ENCODE measurements at places on chromosomes 16 and 17.

DNA sequence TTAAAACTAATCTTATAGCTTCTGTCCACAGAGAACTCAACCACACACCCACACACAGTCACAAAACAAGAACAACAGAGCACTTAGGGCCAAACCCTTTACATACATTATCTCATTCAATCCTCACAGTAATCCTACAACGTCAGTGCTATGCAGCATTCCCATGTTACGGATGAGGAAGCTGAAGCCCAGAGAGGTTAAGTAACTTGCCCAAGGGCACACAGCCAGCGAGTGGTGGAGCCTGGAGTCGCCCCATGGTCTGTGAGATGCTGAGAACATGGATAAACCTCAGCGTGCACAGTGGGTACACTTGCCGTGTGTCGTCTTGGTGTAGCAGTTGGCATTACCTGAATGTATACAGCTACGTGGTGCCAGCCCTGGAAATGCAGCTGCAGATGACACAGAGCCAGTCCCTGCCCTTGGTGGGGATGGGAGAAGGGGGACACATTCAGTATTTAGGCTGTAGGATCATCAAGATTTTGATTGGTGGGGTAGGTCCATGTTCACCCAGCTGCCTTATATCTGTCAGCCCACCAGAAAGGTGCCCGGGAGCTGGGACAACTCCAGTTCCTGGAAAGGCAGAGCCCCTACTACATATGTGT lies 177.0 kb downstream of the IRF8 start:
- no peak for DNase-seq

DNA sequence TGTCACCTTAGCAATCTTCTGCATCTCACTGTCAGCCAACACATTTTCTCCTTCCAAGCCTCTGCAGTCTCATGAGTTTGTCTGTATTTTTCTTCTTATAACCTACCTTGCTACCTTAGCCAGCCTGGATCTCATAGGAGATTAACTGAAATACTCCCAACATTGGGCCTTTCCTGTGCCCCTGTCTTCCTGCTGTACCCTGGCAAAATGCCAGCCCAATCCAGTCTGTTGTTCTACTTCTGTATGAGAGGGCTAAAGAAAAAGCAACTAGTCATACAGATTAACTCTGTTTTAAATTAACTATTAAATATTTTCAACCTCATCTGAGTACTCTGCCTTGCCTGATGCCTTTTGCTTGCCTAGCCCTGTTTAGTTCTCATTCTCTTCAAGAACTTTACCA lies 18.4 kb downstream of the GOSR1 start:
- no peak for DNase-seq

DNA sequence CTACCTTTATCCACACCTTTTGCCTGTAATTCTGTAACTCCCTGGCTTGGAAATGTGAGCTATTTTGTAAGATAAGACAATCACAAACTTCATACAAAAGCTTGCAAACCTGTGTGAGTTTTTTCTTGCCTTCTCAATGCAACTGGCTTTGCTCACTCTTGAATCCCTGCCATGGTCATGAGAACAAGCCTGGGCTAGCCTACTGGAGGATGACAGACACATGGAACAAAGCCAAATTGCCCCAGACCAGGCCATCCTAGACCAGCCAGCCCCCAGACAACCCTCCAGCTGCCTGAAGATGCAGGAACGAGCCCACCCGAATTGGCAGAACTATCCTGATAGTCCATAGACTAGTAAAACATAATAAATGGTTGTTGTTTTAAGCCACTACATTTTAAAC lies 466.6 kb upstream of the ERCC4 start:
- no peak for DNase-seq

- no peak for DNase-seq
Measured at GRCh38 chr17:79002796-79003593, 6.6 kb downstream of the CANT1 start.

GRCh38 chr17:68295086-68295485 lies 3.8 kb downstream of the ARSG start:
- peak; percentile 20 for DNase-seq

DNA sequence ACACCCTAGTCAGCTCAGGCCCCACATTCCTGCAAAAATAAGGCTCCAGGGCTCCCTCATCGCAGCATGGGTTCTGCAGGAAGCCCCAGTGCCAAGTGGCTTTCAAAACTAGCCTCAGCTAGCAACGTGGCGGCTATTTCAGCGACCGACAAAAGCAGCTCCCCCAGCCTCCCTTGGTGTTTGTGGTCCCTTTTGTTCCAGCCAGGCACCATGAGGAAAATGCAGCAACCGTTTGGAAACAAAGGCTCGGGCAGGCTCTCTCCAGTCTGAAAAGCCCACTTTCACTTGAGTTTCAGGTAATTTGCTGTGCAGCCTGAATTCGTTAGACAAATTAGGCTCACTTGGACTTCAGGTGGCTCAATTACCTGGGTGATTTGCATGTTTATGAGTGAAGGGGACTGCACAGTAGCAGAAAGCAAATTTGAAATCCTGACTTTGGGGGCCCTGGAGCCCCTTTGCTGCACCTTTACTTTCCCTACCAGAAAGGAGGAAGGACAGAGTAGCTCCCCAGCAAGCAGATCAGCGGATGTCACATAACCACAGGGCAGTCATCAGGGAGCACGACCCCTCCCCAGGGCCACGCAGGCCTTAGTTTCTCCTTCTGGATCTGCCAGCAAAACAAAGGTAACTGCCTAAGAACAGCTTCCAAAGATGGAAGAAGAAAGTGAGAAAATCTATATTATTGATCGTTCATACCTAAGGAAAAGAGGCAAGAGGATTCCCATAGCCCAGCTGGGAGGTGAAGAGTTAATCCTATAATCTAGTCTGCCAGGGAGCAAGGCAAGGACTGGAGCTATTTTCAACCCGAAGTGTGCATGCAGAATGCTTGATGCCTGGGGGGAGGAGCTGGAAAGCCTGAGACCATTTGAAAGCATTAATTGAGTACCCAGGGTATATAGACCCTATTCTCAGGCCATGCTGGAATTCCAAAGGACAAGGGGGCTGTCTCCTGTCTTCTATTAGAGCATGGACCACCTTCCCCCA lies 143.1 kb upstream of the SDK2 start:
- no peak for DNase-seq

GRCh38 chr17:538181-538973 lies 176.3 kb downstream of the VPS53 start:
- DNase-seq = no peak

- DNase-seq = no peak
Measured at GRCh38 chr17:58806046-58806445, 50.4 kb downstream of the PPM1E start.

DNA sequence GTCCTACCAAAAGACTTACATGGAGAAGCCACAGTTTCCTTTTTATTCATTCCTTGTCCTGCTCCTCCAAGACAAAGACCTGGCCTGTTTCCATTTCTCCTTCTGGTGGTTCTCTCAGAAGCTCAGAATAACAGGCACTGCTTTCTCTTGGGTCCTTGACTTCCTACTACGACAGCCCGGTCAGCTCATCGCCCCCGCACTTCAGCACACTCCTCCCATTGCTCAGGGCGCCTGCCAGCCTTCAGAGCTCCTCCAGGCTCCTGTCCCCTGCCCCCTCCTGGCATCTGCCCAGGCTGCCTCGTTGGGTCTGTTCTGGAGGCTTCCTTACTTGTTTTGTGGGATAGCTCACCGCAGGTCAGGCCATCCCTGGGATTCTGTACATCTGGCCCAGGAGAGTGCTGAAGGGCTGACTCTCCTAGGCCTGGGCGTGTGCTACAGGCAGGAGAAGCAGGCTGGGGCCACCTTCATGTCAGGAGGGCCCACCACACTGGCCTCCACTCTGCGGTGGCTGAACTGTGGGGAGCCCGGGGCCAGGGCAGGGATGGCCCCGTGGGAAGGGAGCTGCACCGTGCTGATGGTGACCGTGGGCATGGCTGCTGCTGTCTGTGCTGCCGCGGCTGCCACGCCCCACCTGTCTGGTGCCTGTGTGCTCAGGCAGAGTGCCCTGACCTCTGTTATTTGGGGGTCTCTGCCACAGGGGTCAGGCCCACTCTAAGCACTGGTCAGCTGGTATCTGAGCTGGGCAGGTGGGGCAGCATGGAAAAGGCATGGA lies 17.7 kb downstream of the TCF25 start:
- no peak for DNase-seq

- DNase-seq = no peak
Measured at GRCh38 chr17:75069783-75070182, 18.0 kb upstream of the SLC16A5 start.

DNA sequence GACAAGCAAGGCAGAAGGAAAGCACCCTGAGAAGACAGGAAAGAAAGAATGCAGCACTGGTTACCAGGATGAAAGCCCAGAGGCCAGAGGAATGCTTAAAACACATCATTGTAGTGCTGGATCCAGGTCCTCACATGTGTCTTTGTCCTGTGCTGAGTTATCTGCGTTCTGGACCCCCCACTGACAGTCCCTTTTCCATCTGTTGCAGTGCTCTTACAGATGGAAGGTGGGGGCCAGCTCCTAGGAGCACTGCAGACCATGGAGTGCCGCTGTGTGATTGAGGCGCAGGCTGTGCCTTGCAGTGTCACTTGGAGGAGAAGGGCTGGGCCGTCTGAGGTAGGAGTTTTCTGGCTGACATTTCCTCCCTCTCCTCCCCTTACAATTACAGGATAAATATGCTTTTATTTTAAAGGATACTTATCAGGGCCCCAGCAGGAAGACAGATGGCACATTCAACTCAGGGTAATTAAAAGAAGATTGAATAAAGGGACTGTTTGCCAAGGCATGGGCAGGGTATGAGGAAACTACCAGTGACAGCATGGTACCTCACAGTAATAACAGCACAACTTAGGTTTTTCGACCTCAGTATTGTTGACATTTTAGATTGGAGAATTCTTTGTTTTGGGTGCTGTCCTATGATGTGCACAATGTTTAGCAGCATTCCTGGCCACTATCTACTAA lies 3.0 kb downstream of the EME1 start:
- DNase-seq = no peak

DNA sequence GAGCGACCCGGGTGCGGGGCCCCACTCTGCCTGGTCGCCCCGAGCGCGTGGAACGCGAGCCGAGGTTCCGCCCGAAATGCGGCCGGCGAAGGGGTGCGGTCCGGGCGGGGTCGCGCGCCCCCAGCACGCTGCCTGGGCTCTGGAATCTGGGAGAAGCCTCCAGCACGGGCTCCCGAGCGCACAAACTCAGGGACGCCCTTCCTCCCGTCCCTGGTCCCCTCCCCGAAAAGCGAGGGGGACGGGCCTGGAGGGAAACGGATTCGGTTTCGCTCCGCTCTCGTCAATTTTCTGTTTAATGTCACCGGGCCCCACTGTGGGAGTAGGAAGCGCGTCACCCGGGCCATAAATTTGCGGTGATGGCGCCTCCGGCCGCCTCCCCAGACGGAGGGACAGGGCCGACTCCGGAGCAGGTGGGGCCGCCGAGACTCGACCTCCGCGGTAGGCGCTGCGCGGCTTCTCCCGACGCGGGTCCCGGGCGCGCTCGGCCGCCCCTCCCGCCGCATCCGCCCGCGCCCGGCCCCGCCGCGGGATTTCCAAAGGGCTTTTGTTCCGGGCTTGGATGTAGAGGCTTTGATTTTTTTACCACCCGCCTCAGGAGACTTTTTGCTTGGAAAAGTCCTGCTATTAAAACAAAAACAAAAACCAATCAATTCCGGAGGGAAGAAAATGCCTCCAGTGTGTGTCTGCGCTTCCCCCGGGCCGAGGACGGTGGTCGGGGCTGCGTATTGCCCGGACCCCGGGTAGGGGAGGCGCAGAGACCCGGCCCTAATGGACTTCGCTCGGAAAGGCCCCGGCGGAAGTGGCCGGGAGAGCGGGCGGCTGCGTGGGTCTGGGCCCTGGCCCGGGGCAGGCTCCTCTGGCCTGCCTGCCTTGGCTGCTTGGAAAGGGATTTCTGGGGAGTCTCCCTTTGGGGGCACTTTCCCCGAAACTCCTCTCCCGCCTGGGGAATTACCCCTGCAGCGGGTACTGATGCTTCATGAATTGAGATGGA lies 7.9 kb upstream of the BAHCC1 start:
- DNase-seq = peak; percentile 39

DNA sequence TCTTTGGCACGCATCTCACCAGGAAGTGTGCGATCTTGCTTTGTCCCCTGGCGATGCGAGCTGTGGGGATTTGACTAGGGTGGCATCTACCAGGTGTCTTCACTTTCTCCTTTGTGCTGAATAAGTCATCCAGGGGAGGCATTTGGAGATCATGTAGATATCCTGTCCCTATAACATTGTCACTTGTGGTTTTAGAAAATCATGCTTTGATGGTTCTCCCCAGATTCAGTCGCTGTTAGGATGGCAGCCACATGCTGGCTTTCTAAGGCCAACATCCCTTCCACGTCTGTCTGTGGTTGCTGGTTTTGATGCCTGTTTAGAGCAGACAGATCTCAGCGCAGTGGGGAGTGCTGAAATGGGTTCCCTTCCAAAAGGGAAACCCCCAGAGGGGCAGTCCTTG lies 2.5 kb downstream of the ADAD2 start:
- no peak for DNase-seq

GRCh38 chr17:16418685-16419068 lies 3.3 kb downstream of the TRPV2 start:
- no peak for DNase-seq

GRCh38 chr17:15418781-15419180 lies 48.6 kb downstream of the CDRT4 start:
- no peak for DNase-seq

DNA sequence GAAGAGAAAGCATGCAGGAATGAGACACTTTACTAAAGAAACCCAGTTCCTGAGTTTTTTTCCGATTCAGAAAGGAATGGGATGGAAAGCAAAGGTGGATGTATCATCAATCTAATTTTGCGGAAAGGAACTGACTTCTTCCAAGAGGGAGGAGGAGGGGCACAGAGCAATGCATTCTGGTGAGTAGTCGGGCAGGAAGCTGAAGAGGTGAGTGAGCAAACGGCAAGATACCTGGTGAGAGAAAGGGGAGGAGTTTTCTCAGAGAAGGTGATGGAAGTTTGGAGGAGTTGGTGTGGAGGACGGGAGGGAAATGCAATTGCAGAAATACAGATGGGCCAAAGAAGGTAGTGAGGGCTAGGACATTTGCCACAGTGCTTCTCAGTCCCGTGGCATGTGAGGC lies 713.2 kb downstream of the KCNJ2 start:
- no peak for DNase-seq

DNA sequence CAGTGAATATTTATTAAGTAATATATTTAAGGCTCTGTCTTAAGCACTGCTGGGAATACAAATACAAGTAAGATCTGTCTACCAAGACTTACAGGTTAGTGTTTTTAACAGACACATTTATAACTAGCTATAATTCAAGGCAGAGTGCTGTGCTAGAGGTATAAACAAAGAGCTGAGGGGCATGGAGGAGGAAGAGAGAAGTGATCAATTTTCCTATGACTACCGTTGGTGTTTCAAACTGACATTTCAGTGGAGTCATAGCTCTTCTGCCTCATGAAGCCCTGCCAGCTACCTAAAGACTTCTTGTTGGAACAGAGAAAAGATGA lies 79.9 kb downstream of the CYB561 start:
- DNase-seq = no peak

- DNase-seq = no peak
Measured at GRCh38 chr17:70552230-70552981, 383.1 kb downstream of the KCNJ2 start.

DNA sequence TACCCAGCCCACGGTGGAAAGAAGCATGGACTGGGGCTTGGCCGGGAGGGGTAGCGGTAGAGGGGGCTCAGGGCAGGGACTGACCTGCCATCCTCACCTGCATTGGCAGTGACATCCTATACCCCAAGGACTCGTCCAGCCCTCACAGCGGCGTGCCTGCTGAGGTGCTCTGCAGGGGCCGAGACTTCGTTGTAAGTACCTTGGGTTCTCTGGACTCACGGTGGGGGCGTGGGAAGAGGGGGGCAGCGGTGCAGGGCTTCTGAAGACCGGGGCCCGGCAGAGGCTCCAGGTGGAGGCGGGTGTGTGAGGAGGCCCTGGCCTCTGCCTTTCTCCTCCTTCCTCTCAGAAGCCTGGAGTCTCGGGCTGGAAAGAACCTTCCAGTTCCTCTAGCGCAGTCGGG lies 25.5 kb downstream of the POLR3E start:
- no peak for DNase-seq

GRCh38 chr16:66408163-66409048 lies 18.7 kb upstream of the BEAN1 start:
- no peak for DNase-seq

All from activated T-cell treated with anti-CD3 and anti-CD28 coated beads, Interleukin-2, amount 50 U/mL, for 4 hours (primary cell).